ENCODE measurements at places on chromosomes 1 and 21. TPM values are rescaled to one million over a fixed set of nuclear protein-coding genes. Genes with fewer than 3 reads are reported as not detected.

The PSEN2 gene
- 33.9 TPM for total RNA-seq

The LRRC71 gene
- total RNA-seq, result 0.30 TPM

The SYCP1 gene
- 0.11 TPM for total RNA-seq

The HUNK gene
- 3.0 TPM for total RNA-seq

The COL9A2 gene
- 38.9 TPM for total RNA-seq

The TLR5 gene
- 3.0 TPM for total RNA-seq

The GJA8 gene
- total RNA-seq, result not detected

The TMPRSS15 gene
- total RNA-seq, result 0.10 TPM

The RAB25 gene
- total RNA-seq, result not detected

The FLG2 gene
- total RNA-seq, result not detected

The VHLL gene
- total RNA-seq, result not detected

The TBX19 gene
- total RNA-seq, result 1.3 TPM

The SPRR5 gene
- not detected for total RNA-seq

The VCAM1 gene
- total RNA-seq, result 81.8 TPM
